ENCODE measurements at places on chromosomes 7 and 10.
A peak's percentile ranks its signal among the peaks of the same experiment; 100 is the strongest.

GRCh38 chr7:114957444-114957843, 35.5 kb downstream of the MDFIC start:
- no peak for DNase-seq

DNA sequence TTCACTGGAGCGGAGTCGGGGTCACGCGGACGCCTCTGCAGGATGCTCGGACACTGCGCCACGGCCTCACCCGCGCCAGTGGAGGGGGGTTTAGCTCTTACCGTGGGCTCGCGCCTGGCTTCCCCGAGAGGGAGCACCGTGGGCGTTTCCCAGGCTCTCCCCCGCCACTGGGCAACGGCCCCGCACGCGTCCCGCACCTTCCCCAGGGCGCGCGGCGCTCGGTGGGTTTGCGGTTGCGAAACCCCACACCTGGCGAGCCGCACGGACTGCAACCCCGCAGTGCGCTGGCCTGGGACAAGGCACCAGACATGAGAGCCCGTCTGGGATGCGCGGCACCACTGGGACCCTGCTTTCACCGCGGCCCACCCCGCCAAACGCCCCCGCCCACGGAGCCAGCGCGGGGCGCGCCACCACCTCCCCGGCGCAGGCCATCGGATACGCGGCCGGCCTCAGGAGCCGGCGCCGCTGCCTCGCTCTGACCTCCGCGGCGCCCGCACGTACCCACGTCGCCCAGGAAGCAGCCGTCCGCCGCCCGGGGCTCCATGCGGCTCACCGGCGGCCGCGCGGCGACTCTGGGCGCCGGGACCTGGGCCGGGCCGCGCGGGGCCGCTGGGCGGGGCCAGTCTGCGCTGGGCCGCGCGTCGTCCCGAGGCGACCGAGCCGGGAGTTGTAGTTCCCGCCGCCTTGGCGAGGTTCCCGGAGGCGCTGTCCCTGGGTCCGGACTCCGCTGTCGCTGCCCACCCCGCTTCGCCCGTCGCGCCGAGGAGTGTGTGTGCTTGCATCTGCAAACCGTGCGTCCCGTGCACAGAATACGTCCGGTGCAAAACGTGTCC, at the start of gene ASB13:
TSS of gene ASB13 (minus strand) at position 588 of the 833 bp plus-strand sequence. CDS start at position 544, 44 bp downstream.
- peak; percentile 6 for DNase-seq

GRCh38 chr7:26490640-26491624, 199.3 kb downstream of the SNX10 start:
- DNase-seq: no peak

- DNase-seq: no peak
These were observed 62.2 kb downstream of the POLL start for GRCh38 chr10:101525848-101526247.

DNA sequence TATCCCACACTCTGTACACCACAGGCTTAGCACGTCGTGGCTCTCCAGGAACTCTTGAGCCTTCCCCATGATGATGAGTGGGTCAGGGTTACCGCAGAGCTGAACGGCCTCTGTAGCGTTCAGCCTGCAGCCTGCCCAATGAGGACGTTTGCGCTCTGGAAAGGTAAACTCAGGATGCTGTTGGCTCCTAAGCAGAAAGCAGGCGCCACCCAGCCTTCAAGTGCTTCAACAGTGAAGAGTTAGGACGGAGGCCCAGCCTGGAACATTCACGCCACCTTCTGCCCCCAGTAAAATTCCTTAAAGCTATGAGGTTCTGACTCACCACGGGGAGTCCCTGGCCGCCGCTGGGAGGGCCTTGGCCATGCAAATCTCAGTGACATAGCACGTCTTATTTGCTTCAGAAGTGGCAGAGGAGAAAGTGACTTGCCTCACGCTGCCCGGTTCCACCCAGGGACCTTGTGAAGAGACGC, 161.5 kb upstream of the SH2B2 start:
- DNase-seq: no peak

DNA sequence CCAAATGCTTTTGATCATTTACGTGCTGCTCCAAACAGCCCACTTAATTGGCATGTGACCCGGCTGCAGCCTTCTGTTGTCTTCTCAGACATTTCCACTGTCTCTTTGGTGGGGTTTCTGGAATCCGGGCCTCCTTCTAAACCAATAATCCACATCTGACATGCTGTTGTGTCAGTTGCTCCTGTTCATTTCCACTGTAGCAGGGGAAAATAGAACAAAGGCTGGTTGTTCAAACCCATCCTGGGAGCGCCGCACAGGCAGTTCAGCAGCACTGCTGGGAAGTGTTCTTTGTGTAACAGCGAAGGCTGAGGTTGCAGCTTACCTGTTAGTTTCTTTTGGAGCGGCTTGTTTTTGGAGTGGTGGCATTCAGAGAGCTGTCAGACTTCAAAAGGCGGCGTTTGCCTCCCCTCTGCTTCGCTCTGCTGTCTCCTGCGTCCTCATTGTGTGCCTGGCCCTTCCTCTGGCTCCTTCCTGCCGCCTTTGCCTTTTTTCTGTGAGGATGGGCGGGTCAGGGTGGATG, 149.4 kb downstream of the SNX10 start:
- no peak for DNase-seq

DNA sequence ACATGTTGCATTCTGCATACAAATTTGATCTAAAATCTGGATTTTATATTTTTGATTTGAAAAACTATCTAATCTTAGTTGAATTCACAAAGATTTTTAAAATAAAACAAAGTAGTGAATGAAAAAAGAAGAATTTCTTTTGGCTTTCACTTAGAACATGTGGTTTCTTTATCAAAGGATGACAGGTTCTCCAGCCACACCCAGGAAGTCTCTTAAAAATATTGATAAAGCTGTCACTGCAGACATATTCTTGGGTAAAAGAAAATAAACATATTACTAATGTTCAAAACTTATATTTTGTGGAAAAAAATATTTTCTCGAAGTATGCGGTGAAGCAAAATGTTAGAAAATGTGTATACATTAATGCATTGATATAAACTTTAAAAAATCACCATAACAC, 44.3 kb downstream of the ARL4A start:
- no peak for DNase-seq

GRCh38 chr10:47366731-47367460, 17.2 kb downstream of the ZNF488 start:
- DNase-seq: no peak

- DNase-seq: no peak
These were observed 104.5 kb downstream of the MACC1 start for GRCh38 chr7:20112696-20113095.

GRCh38 chr7:104153287-104153686, 54.5 kb downstream of the ORC5 start:
- no peak for DNase-seq

- DNase-seq: no peak
These were observed 41.5 kb upstream of the DMTF1 start for GRCh38 chr7:87110778-87111177.

GRCh38 chr7:151691449-151691848, 171.8 kb upstream of the RHEB start:
- no peak for DNase-seq

DNA sequence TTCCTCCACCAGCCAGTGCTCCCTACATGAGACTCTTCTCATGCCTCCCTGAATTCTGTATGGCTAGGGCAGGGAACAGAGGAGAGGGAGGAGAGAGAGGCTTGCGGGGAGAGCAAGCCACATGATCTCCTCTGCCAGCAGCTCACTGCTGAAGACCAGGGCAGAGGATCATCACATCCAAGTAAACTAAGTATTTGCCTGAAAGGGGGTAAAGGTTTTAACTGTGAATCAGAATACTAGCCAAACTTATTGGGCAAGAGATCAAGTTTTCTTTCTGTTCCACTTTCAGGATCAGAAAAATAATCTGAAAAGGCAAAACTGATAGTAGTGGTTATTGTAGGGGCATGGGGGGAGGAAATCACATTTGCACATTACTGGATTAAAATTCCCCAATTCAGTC, 17.8 kb upstream of the ERCC6 start:
- DNase-seq: no peak

GRCh38 chr10:49562893-49563292, 24.0 kb upstream of the ERCC6 start:
- DNase-seq: no peak

GRCh38 chr10:129967579-129968019, 3.5 kb upstream of the EBF3 start:
- DNase-seq: no peak

GRCh38 chr10:75140246-75140645, 28.8 kb downstream of the SAMD8 start:
- no peak for DNase-seq

GRCh38 chr10:49297818-49298670, 926 bp upstream of the C10orf71 start:
- DNase-seq: no peak
